ENCODE measurements at places on chromosomes 2 and 18.

GRCh38 chr2:10305715-10306114, 3.0 kb downstream of the HPCAL1 start:
- peak; percentile 48 for DNase-seq

GRCh38 chr18:62660691-62661090, 54.6 kb upstream of the PHLPP1 start:
- DNase-seq, result no peak

DNA sequence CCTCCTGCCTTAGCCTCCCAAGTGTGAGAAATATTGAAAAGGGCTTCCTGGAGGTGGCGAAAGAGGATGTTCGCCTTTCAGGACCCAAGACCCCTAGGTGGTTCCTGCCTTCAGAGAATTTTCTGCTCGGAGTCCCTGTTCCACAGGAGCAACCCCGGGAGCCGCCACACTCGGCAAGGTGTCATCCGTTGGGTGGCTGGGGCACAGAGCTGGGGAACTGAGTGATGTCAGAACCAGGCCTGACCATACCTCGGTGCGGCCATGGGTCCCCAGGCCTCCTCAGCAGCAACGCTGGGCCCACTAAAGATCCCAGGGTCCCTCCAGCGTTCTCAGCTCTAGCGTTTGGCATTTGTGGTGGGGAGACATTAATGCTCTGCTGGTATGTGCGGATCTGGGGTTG, 23.7 kb upstream of the TAF1B start:
- no peak for DNase-seq

DNA sequence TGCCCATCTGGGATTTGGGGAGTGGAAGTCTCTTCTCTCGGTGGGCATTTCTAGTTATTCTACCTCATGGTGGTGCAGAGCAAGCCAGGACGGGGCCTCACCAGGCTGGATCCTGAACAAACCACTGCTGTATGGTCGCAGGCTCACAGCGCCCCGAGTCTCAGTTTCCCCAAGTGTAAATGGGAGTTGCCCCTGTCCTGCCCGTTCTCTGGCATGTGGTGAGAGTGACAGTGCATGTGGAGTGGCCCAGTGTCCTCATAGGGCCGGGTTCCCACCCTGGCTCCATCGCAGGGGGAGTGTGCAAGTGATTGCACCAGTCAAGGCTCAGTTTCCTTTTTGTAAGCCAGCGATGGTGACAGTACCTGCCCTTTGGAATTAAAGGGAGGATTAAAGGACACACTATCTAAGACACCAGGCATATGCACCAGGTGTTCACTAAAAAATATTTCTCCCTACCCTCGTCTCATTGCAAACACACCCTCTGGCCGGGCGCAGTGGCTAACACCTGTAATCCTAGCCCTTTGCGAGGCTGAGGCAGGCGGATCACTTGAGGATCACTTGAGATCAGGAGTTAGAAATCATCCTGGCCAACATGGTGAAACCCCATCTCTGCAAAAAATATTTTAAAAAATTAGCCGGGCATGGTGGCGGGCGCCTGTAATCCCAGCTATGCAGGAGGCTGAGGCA, 173.3 kb upstream of the MYCN start:
- DNase-seq, result no peak

- no peak for DNase-seq
These were observed 22.5 kb upstream of the NEDD4L start for GRCh38 chr18:58021504-58021903.

- DNase-seq, result no peak
These were observed 126.1 kb downstream of the RTN4 start for GRCh38 chr2:54924121-54924520.

DNA sequence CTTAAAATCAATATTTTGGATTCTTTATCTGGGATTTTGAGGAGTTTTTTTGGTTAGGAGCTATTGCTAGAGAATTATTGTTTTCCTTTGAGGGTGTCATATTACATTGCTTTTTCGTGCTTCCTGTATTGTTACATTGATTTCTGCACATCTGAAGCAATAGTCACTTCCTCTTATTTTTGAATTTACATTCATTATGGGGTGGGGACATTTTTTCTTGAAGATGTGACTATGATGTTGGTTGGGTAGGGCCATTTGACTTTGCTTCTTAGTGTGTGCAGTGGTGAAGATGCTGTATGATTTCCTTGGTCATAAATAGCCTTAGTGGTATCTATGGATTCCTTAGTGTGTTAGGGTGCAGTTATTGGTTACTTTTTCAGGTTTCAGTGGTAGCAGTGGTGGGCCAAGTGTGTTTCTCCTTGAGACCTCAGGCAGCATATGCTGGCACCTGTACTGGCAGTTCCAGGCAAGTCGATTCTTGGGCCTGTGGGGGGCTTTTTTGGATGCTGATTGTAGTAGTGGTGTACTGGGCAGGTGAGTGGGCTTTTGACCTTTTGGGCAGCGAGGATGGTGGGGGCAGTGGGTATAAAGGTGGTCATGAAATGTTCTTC, 61.8 kb downstream of the ARHGAP25 start:
- no peak for DNase-seq

DNA sequence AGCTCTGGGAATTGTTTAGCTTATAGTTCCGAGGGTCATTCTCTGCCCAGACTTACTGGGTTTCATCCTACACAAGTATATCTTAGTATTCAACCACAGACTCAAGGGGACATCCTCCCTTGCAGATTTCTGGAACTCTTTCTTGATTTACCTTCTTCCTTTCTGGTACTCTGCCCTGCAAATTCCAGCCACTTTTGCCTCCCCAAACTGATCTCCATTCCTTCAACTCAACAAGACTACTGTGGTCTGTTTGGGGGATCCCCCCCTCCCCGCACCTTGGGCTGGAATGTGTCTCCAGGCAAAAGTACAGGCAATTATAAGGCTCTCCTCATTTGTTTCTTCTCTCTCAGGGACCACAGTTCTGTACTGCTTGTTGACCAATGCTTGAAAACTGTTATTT, 13.4 kb downstream of the PHOSPHO2 start:
- no peak for DNase-seq

- DNase-seq, result no peak
These were observed 8.7 kb downstream of the CAPG start for GRCh38 chr2:85401464-85401805.

Data from activated CD4-positive, alpha-beta T cell treated with anti-CD3 and anti-CD28 coated beads for 4 hours (primary cell).